ENCODE measurements at places on chromosomes 6 and 20.

DNA sequence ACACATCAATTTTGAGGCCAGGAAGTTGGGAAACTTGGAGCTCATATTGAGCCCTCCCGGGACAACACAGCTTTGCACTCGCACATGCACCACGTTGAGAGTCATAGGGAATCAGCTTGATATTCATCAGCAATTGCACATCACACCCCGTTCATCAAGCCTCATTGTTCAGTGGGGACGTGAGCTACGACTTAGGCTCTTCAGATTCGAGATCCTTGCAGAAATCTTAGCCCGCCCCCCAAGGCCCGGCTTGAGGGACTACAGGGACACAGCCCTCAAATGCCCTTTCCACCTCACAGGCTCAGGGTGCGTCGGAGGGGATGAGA lies 93.0 kb upstream of the MAFB start:
- no peaks in the 10 kb centered on the region for H3K36me3 ChIP-seq
- H3K27me3 ChIP-seq: no peaks in the 10 kb centered on the region
- peaks cover 3% of the 10 kb centered on the region for H3K4me1 ChIP-seq
- no peak for DNase-seq

DNA sequence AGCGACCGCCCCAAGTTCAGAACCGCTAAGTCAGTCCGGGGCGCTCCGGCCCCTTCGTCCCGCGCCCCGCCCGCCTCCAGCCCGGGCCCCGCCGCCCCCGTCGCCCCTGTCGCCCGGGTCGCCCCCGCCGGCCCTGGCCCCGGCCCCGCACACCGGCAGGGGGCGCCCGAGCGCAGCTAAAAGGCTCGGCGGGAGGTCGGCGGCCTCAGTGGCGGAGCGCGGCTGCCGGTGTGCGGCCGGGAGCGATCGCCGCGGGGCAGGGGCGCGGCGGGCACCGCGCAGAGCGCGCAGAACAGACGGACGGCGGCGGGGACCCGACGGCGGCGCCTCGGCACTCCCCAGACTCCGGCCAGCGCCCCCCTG lies at the start of gene FNDC1:
TSS of gene FNDC1 (plus strand) at position 208 of the 363 bp plus-strand sequence. CDS start 197 bp downstream, outside the sequence.
- no peaks in the 10 kb centered on the region for H3K4me1 ChIP-seq
- peak; percentile 48 for DNase-seq
- H3K27me3 ChIP-seq: peaks cover 31% of the 10 kb centered on the region

GRCh38 chr6:136037242-136037875 lies 185.9 kb downstream of the PDE7B start:
- no peaks in the 10 kb centered on the region for H3K36me3 ChIP-seq
- H3K4me3 ChIP-seq: no peak overlapping the region
- H3K27ac ChIP-seq: no peak overlapping the region
- DNase-seq: no peak

- H3K36me3 ChIP-seq: peaks cover 1% of the 10 kb centered on the region
- H3K27ac ChIP-seq: no peak overlapping the region
- no peak overlapping the region for H3K4me3 ChIP-seq
- no peaks in the 10 kb centered on the region for H3K4me1 ChIP-seq
These were observed 14.9 kb downstream of the SYCP2L start for GRCh38 chr6:10901770-10902169.

DNA sequence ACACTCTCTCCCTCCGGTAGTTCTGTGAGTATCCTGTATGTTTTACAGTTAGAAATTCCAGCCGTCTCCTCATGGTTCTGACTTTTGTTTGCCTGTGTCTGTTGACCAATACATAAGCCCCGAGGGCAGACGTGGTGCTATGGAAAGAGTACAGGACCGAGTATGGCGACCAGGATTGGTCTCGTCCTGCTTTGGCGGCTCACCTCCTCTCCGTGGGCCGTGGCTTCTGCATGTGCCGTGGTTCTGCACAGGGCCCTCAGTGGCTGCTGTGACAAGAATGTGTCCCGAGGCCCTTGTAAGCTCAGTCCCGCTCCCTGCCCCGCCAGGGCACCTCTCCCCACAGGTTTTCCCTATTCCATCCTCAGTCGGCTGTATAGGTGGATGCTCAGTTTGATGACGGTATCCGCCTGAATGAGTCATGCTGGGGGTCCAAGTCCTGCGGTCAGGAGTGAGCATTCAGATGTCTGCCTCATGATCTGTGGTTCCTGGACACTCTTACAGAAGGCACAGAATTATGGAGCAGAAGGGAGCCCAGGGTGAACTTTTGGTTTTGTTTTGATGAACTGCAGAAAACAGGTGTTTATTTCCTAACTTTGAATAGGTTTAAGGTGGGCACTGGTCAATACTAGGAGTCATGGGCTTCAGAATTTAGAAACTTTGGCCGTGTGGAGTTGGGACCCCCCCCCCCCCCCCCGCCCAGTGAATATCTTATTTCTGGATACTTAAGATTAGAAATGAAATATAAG lies 1.2 kb downstream of the ARFGAP1 start:
- H3K4me1 ChIP-seq: 0 out of 2 replicates have a peak, but pooled peaks cover 2% of the 10 kb centered on the region
- peaks cover 9% of the 10 kb centered on the region for H3K36me3 ChIP-seq
- H3K27me3 ChIP-seq: no peaks in the 10 kb centered on the region
- peak overlapping the region; percentile 91 for H3K4me3 ChIP-seq
- no peak overlapping the region for H3K27ac ChIP-seq

GRCh38 chr20:34015401-34016335 lies 22.0 kb downstream of the RALY start:
- H3K4me1 ChIP-seq: peaks cover 12% of the 10 kb centered on the region
- no peaks in the 10 kb centered on the region for H3K27me3 ChIP-seq

DNA sequence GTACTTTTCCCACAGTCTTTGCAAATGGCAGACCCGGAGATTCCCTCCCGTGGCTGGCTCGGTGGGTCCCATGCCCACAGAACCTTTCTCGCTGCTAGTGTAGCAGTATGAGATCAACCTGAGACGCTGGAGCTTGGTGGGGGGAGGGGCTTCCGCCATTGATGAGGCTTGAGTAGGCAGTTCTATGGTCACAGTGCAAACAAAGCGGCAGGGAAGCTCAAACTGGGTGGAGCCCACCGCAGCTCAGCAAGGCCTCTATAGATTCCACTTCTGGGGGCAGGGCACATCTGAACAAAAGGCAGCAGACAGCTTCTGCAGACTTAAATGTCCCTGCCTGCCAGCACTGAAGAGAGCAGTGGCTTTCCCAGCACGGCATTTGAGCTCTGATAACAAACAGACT lies 186.0 kb upstream of the KCNK16 start:
- DNase-seq: peak; percentile 36
- H3K36me3 ChIP-seq: peaks cover 27% of the 10 kb centered on the region
- no peaks in the 10 kb centered on the region for H3K4me1 ChIP-seq
- no peaks in the 10 kb centered on the region for H3K27me3 ChIP-seq

DNA sequence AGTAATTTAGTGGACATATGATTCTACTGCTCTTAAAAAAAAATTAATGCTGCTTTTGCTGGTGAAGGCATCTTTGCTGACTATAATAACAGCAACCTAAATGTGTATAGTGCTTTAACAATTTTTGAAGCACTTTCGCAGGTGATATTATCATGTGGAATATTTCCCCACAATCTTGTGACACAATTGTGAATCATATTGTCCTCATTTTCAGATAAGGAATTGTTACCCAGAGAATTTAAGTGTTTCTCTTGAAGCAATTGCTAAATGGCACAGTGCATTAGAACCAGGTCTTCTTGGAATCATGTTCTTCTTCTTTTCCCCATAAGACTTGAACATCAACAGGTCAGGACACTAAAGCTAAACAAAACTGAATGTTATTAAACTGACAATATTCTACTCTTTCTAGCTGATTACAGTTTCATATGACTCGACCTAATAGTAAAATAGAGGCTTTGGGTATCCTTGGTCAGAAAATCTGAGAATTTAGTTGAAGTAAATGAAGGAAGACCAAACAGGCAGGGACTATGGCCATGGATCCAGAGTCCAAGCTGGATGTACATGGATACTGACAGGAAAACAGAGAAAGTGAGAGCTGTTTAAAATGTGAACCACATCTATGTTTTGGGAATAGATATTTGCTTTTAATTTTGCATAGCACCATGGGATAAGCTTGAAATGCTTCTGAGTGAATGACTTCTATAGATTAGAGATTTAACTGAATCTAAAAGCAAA lies 121.8 kb upstream of the SLC35B3 start:
- no peak overlapping the region for H3K27ac ChIP-seq
- H3K4me3 ChIP-seq: no peak overlapping the region
- no peak for DNase-seq
- no peaks in the 10 kb centered on the region for H3K36me3 ChIP-seq
- H3K27me3 ChIP-seq: no peaks in the 10 kb centered on the region

- DNase-seq: no peak
- H3K27ac ChIP-seq: no peak overlapping the region
These were observed 13.3 kb downstream of the MAFB start for GRCh38 chr20:40675599-40676221.

- H3K36me3 ChIP-seq: no peaks in the 10 kb centered on the region
- no peak overlapping the region for H3K4me3 ChIP-seq
These were observed 41.7 kb upstream of the RGS17 start for GRCh38 chr6:153172815-153173214.

GRCh38 chr6:116165596-116165995 lies 39.7 kb upstream of the COL10A1 start:
- no peak for DNase-seq
- H3K27ac ChIP-seq: no peak overlapping the region
- no peaks in the 10 kb centered on the region for H3K27me3 ChIP-seq
- no peaks in the 10 kb centered on the region for H3K4me1 ChIP-seq
- peaks cover 16% of the 10 kb centered on the region for H3K36me3 ChIP-seq

- no peak overlapping the region for H3K4me3 ChIP-seq
- H3K27ac ChIP-seq: no peak overlapping the region
- no peaks in the 10 kb centered on the region for H3K27me3 ChIP-seq
- DNase-seq: no peak
These were observed 31.9 kb downstream of the PNPLA1 start for GRCh38 chr6:36301781-36302180.

GRCh38 chr6:112781241-112781640 lies 434.1 kb downstream of the RFPL4B start:
- H3K27ac ChIP-seq: no peak overlapping the region
- H3K4me1 ChIP-seq: no peaks in the 10 kb centered on the region
- no peaks in the 10 kb centered on the region for H3K27me3 ChIP-seq
- DNase-seq: no peak

- H3K36me3 ChIP-seq: no peaks in the 10 kb centered on the region
- no peaks in the 10 kb centered on the region for H3K4me1 ChIP-seq
- DNase-seq: no peak
- H3K4me3 ChIP-seq: no peak overlapping the region
These were observed 151.1 kb upstream of the PLN start for GRCh38 chr6:118396969-118397368.

DNA sequence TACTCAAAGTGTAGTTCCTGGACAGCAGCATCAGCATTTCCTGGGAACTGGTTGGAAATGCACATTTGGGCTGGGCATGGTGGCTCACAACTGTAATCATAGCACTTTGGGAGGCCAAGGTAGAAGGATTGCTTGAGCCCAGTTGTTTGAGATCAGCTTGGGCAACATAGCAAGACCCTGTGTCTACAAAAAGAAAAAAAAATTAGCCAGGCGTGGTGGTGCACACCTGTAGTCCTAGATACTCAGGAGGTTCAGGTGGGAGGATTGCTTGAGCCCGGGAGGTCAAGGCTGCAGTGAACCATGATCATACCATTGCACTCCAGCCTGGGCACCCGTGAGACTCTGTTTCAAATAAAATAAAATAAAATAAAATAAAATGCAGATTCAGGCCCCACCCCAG lies 156.2 kb downstream of the CDC5L start:
- H3K27ac ChIP-seq: no peak overlapping the region
- DNase-seq: no peak
- no peak overlapping the region for H3K4me3 ChIP-seq

DNA sequence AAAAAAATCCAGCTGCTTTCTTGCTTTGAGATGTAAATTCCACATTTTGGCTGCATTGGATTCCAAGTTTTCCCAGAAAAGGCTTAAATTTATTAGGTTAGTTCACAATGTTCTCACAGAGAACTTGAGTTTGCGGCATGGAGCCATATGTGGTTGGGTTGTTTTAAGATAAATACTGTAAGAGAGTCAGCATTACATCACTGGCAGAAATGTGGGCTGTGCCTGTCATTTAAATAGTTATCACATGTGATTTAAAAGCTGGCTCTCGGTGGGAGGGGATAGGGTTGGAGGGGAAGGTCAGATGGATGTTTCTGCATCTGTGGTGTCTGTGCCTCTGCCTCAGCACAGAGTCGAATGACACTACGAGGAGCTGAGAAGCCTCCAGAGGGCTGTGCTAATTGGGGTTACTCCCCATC lies 73.8 kb upstream of the SCP2D1 start:
- H3K27ac ChIP-seq: no peak overlapping the region
- peaks cover 3% of the 10 kb centered on the region for H3K4me1 ChIP-seq
- peaks cover 2% of the 10 kb centered on the region for H3K36me3 ChIP-seq
- H3K4me3 ChIP-seq: no peak overlapping the region
- no peaks in the 10 kb centered on the region for H3K27me3 ChIP-seq

DNA sequence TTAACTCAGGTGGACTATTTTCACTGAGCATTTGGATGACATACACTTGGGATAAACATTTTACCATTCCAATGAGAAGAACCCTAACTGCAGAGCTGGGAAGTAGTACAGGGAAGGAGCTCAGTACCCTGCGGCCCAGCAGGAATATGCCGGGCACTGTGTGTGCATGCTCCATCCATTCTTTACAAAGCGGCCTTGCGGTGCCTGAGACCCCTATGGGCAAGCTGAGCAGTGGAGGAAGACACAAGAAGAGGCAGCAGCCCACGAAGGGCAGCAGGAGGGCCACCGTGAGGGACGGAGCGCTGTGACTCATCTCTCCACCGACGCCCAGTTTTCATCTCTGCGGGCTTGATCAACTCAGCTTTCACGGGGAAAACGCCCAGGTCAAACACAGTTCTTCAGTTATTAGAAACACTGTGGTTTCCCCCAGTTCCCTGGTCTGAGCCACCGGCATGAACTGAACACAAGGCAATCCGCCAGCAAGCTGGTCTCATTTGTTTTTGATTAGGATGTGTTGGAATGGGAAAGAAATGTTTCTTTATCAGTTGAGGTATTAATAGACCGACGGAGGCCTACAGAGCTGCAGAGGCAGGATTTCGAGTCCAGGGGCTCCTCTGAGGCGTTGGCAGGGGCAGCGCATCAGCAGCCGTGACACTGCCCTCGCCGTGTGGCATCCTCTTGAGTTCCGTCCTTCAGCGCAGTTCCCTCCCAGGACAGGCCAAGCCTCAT lies 44.9 kb downstream of the IRF4 start:
- no peaks in the 10 kb centered on the region for H3K4me1 ChIP-seq
- H3K27me3 ChIP-seq: no peaks in the 10 kb centered on the region
- no peak for DNase-seq
- H3K4me3 ChIP-seq: no peak overlapping the region
- no peaks in the 10 kb centered on the region for H3K36me3 ChIP-seq

GRCh38 chr20:43293068-43293786 lies 103.5 kb upstream of the PTPRT start:
- no peak for DNase-seq
- peaks cover 4% of the 10 kb centered on the region for H3K36me3 ChIP-seq
- no peaks in the 10 kb centered on the region for H3K27me3 ChIP-seq

Data from H9 (cell line).